ENCODE measurements at places on chromosomes 1 and 21.

GRCh38 chr1:39632682-39633417 is 6.6 kb downstream of the HEYL start:
- DNase-seq, result no peak

DNA sequence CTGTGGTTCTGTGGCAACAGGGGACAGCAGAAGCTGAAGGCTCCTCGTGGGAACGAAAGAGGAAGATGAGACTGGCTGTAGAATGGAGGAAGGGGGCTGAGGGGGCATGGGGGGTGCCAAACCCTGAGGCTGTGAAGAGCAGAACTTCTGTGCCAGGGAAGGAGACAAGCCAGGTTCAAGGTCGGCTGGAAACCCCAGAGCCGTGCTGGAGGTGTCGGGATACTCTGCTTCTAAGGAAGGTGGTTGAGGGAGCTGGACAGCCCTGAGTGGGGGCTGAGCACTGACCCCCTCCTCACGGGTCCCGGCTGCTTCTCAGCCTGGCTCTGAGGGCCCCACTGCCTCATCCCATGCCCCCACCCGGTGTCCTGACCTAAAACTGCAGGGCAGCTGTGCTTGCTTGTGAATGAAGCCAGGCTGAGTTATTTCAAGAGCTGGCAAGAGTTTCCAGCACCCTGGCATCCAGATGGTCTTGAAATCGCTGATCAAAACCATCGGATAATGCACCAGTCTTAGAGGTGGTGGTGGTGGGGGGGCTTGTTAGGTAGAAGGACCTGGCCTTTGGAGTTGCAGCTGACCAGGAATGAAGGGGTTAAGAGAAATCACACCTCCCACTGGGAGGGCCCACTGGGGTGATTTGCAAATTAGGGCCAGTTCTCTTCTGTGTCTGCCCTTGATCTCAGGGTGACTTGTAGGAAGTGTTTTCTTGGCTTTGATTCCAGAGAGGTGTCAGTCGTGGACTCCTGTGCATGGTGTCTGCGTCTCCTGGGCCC is 218.9 kb upstream of the C1orf174 start:
- no peak for DNase-seq

- DNase-seq, result peak; percentile 92
These were observed 107.5 kb upstream of the HOOK1 start for GRCh38 chr1:59707178-59707791.

GRCh38 chr1:25549273-25550154 is 6.1 kb downstream of the LDLRAP1 start:
- DNase-seq, result no peak

DNA sequence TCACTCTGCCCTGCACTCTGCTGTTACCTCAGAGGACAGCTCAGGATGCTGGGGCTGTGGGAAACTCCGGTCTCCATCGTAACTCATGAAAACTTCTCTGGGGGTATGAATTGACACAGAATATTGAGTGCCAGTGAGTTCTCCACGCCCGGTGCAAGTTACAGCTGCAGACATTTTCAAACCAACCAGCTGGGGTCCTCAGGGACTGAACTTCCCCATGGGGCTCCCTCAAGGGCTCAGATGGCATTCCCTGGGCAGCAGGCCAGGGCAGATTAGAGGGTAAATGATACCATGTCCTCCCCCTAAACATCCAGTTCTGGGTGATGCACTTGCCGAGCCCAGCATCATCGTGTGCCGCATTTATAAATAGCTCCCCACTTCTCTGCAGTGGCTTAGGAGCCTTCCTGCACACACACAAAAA is 27.8 kb upstream of the CCSAP start:
- no peak for DNase-seq

DNA sequence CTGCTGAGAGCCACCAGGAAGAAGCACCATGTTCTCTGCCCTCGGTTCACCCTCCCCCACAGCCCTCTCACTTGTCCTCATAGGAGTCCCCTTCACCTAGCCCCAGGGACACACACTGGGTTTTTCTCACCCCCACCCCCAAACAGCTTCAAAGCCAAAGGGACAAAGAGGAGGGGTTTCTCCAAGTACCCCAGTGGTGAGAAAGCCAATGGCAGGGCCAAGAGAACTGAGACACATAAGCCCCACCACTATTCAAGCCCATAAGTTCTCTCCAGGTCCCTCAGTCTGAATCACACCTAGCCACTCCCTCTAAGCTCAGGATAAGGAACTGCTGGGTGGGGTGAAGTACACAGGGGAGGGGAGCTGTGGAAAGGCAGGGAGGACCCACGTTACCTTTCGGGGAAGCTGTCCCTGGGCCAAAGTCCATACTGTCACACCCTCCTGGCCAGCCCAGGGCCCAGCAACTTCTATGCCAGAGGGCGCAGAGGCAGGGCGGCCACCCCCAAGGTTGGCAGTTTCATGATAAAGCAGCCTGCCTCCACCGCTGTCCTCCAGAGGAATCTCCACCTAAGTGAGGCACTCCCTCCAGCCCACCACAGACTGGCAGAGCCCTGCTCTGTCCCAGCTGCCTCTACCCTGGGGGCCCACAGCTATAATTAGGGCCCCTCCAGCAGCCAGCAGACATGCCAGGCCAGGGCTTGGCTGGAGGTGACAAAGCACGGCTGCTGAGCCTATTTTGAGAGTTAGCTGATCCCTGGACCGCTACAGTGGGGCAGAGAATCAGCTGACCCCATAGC is 39.0 kb upstream of the PPP1R15B start:
- DNase-seq, result no peak

DNA sequence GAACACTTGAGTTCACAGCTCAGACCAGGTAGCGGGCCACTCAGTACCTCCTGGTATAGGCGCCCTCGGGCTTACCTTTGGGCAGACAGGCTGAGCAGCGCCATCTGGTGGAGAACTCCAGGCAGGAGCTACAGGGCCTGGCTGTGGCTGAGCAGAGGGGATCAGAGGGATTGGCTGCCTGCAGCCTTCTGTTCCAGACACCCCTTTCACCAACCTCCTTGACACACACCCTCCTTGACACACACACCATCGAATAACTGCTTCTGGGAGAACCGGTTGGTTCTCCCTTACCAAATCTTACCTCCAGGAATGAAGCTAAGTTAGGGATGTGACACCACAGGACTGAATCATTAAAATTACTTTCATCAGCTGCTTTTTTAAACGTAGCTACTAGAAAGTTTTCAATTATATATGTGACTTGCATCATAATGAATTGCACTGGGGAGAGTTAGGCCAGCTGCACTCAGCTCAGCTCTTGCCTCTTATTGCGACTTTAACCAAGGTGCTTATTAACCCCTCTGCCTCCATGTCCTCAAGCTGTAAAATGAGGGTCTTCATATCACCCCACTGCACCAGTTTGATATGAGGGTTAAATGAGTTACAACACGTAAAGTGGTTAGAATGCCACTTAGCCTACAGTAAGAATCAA is 6.6 kb downstream of the LIN28A start:
- peak; percentile 24 for DNase-seq

- DNase-seq, result no peak
These were observed 11.8 kb upstream of the SOD1 start for GRCh38 chr21:31647650-31648049.

- DNase-seq, result no peak
These were observed 561 bp upstream of the COQ8A start for GRCh38 chr1:226939438-226940028.

DNA sequence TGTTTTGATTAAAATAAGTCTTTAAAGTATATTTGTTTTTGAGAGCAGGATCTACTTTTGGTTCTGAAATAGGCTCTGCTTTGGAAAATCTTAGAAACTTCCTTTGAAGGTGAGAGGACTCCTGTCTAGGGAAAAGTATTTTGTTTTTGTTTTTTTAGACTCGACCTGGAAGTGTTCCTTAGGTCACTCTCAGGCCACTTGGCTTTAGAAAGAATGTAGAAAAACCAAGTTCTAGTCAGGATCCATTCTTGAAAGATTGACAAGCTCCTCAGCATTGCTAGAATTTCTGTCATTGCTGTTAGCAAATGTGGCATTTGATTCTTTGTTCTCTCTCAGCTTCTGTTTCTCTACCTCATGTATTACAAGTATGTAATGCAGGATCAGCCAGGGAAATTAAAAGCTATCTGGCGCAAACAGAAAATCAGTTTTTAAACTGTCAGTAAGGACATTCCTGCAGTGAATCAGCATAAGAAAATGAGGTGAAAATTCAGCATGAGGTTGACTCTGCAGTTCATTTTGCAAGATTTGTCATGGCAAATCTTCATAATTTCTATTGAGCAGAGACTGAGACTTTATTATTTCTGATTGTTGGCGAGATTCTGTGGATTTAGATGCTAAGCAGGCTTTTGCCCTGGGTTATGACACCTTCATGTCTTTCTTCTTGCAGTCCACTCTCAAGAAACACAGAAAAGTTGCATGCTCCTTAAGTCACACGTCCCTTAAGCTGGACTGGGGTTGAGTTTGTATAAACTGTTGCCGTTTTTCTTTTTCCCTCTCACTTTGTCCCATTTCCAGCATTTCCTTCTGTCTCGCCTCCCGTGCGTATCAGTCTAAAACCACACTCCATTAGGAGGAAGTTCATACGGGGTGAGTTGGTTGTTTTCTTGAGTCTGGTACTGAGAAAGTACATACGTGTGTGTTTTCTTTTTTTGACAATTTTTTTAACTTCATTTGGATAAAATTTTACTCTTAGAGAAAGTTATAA is 12.6 kb downstream of the NTPCR start:
- no peak for DNase-seq

DNA sequence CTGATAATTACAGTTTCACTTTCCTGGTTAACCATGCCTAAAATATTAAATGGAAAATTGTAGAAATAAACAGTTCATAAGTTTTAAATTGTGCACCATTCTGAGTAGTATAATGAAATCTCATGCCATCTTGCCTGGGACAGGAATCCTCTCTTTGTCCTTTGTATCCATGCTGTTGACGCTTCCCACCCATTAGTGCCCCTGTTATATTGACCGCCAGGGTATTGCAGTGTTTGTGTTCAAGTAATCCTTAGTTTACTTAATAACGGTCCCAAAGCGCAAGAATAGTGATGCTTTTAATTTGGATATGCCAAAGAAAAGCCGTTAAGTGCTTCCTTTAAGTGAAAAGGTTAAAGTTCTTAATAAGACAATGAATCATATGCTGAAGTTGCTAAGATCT is 41.7 kb downstream of the RPRD2 start:
- no peak for DNase-seq

GRCh38 chr1:23156940-23157339 is 11.7 kb downstream of the LUZP1 start:
- no peak for DNase-seq

DNA sequence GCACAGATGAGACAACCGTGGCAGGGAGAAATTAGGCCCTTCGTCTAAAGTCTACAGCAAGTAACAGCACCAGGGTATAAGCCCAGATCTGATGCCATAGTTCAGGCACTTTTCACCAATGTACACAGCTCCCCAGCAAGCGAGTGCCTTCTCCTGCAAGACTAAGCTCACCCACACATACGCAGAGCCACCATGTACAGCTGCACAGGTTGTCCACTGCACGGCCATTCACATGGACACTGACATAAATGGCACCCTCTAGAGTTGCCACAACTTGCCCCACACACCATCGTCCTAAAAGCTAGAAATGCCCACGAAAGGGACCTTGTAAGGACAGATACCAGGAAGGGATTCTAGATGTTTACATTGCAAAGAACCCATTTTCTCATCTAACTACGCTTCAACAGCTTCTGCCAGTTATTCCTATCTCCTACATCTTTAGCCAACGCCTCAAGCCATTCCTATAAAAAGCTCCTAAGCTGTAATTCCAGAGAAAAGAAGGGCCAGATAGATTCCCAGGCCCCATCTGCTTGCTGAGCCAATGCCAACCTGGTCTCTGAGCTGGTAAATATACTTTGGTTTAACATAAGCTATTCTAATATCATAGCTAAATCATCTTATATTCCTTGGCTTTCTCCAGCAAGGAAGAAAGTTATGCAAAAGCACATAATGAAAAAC is 174.0 kb upstream of the KAZN start:
- DNase-seq, result no peak

- no peak for DNase-seq
These were observed 90.1 kb downstream of the DMRTB1 start for GRCh38 chr1:53549287-53549686.

- no peak for DNase-seq
These were observed 4.2 kb downstream of the LRRC71 start for GRCh38 chr1:156924478-156925153.

DNA sequence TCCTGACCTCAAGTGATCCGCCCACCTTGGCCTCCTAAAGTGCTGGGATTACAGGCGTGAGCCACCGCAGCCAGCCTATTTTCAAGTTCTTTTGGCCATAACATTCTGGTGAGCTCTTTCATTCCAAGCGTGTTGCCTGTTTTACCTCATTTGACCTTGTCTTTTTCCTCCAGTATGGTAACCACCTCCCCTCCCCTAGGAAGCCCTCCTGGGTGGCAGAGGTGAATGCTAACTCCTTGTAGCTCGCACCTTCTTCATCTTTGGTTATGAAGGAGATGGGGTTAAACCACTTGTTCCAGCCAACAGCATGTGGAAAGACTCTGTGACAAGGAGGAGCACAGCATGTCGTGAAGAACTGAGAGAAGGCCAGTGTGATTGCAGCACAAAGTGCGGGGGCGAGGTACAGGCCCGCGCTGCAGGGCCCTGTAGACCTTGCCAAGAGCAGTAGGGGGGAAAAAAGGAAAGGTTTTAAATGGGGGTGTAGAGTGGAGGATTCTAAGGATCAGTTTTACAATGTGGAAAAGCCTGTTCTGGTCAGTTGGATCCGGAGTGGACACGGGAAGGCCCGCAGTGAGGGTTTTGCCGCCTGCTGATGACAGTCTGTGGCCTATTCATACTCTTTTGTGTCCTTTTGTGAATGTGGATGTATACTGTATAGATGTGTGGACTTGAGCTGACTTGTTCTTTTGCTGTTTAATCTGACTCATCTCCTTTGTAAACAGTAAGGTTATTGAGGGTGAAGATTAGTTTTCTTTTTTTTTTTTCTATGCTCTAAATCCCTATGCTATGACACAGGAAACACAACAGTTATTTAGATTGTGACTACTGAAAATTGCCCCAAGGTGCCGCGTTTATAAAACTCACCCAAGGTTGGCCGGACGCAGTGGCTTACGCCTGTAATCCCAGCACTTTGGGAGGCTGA is 7.5 kb upstream of the ZNF436 start:
- no peak for DNase-seq

- no peak for DNase-seq
These were observed 5.5 kb downstream of the SH2D2A start for GRCh38 chr1:156811168-156811567.

GRCh38 chr1:25902462-25902861 is 3.8 kb downstream of the STMN1 start:
- DNase-seq, result no peak

DNA sequence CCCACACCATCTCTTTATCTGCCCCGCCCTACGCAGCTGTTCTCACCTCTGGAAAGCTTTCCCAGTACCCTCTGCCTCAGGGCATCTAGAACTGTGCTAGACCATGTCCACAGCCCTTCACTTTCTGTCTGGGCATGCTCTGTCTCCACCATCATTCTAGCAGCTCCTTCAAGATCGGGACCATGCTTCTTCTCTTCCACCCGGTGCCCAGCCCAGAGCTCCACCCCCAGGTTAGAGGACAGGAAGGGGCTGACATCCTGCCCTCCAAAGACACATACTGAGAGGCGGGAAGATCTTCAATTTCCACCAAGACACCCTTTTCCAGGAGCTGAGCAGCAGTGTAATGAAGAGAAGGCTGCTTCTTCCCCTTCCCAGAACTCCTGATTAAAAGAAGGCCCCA is 27.7 kb upstream of the MEF2D start:
- no peak for DNase-seq

GRCh38 chr1:26259005-26259404 is 20.9 kb upstream of the SH3BGRL3 start:
- no peak for DNase-seq
